ENCODE measurements at places on chromosomes 2 and 18.
A peak's percentile ranks its signal among the peaks of the same experiment; 100 is the strongest.

GRCh38 chr2:113000436-113000835, 4.8 kb upstream of the IL36A start:
- DNase-seq, result no peak

GRCh38 chr2:134120733-134121630, 132.9 kb upstream of the MGAT5 start:
- DNase-seq, result peak; percentile 20

DNA sequence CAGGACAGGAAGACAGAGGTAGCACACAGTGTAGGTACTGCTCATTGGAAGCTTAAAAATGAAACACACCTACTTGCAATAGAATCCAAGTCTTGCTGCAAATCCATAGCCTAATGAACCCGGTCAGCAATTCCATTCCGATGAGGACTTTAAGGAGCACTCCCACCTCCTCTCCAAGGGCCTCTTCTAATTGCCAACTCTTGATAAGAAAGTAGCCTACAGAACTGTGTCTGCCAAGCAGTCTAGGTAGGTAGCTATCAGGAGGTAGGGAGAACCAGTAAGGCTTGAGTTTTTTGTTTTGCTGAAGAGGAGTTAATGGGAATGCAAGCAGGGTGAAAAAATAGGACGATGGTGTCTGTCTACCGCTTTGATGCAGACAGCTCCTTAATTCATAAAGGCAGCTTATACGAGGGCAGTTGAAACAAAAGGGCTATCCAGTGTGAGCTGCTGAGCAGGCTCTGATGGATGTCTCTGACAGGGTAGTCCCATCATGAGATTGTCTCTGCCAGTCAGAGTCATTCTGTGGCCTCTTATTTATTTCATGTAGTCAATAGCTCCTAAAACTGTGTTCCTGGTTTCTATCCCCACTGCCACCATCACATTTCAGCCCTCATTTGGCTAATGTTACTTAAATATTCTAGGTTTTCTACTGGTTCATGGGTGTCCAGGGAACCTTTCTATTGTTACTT, 155.6 kb upstream of the DNMT3A start:
- DNase-seq, result no peak

GRCh38 chr18:35283923-35284794, 5.9 kb downstream of the ZSCAN30 start:
- no peak for DNase-seq

- no peak for DNase-seq
Observed at GRCh38 chr2:109434351-109434750, 179.4 kb downstream of the SEPTIN10 start.

GRCh38 chr2:120118018-120118417, 105.1 kb downstream of the EPB41L5 start:
- no peak for DNase-seq

DNA sequence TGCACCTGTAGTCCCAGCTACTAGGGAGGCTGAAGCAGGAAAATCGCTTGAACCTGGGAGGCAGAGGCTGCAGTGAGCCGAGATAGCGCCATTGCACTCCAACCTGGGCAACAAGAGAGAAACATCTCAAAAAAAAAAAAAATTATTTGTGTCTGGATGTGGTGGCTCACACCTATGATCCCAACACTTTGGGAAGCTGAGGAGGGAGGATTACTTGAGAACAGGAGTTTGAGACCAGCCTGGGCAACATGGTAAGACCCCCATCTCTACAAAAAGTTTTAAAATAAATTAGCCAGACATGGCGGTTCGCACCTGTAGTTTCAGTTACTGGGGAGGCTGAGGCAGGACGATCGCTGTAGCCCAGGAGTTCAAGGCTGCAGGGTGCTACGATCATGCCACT, 1.6 kb upstream of the VAMP8 start:
- no peak for DNase-seq

Data from activated naive CD8-positive, alpha-beta T cell treated with anti-CD3 and anti-CD28 coated beads, Interleukin-2, amount 50 U/mL, for 16 hours (primary cell).